ENCODE measurements at places on chromosomes 3 and 15.

GRCh38 chr15:60554494-60554893 is 75.6 kb upstream of the ICE2 start:
- no peak for DNase-seq

- peak; percentile 37 for DNase-seq
Observed at GRCh38 chr3:10142707-10143560, 1.4 kb downstream of the VHL start.

DNA sequence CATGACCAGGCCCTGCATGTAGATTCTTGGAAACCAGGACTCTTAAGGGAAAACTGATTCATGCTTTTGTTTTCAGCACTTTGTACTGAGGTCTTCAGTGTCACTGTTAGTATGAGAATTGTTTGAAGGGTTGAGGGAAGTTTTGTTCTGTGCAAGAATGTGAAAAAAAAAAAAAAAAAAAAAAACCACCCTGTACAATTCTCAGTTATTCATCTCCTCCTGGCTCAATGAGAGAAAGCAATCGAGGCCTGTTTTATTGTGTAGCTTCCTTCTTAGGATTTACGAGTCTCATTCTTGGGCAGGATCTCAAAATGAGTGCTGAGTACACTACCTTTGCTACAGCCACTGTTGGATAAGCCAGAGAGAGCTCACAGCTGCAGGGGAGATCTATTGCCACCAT is 469.5 kb downstream of the CNTN4 start:
- DNase-seq = no peak

DNA sequence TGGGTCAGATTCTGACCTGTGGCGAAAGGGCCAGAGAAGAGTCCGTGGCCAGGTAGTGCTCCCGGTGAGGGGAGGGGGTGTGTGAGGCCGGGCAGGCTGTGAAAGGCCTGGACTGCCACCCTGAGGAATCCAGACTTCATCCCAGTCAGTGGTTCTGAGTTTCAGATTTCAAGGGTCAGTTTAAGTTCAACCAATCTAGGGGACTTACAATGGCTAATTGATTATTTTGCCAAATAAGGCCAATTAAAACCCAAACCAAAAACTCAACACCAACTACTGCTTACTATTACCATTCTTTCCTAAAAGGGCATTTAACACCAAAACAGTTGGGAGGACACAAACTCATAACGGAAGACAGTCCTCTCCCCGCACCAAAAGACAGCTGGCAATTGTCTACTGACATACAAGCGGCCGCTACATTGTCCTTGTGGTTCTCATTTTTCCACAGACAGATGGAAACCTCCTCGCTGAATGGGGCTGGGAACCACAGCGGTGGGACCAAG is 30.5 kb downstream of the TMEM44 start:
- no peak for DNase-seq

DNA sequence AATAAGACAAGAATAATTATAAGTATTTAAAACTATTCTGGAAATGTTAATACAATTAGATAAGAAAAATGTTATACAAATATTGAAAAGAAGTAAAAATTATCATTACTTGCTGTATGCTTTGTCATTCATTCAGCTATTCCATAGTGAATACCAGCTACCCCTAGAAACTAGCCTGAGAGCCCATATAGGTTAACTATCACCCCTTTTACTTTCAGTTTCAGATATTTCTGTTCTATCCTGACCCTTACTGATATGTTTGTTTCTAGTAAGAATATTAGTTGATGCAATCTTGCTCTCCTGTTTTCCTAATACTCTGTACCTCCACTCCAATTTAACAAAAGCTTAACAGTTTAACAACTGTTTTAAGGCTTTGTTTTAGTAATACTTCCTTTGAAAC is 31.6 kb downstream of the FAM227B start:
- no peak for DNase-seq

DNA sequence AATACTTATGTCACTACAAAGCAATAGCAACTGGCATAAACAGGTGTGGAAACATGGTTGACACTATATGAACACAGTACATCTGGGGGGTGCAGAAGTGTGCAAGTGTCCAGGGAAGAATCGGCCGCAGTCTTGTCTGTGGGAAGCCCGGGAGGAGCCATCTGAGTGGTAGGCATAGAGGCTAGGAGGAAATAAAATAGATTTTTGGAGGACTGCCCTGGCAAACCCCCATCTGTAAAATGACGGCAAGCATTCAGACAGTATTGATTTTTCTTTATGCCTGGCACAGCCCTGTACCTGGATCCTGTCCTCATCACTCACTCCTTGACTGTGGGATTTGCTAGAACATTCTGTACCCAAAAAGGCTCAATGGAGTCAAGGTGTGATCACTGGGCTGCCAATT is 31.3 kb downstream of the THSD4 start:
- no peak for DNase-seq

- DNase-seq = no peak
Observed at GRCh38 chr3:20503394-20504082, 317.5 kb upstream of the SGO1 start.

DNA sequence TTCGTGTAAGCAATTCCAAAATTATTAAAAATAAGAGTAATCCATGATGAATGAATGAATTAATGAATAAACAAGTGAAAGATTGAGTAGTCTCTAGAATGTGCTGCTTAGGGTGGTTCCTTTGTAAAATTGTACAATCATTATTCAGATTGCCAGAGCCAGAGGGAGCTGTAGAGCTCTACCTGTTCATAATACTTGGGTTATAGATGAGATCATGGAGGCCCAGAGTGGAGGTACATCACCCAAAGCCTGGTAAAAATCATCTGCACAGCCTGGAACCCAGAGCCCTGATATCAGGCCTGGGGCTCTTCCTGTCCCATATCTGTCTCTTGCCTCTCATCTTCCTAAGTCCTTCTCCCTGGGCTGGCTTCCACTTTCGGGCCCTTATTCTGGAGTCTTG is 297.2 kb downstream of the RPLP1 start:
- no peak for DNase-seq

DNA sequence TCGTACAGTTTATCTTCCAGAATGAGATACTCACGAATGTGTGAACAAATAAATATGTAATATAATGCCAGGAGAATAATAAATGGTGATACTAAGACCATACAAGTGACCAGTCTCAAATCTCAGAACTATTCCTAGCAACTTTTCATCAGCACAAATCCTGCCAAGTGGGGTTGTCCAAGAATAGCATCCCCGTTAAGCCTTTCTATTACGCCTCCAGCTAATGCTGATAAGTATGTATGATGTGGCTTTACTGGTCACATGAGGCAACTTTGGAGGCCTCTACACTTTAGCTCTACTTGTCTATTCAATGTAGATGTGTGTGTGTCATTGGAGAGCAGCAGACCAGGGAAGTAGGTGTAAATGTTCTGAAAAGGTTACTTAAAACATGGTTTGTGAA is 129.5 kb downstream of the KCNMB2 start:
- DNase-seq = no peak

GRCh38 chr15:68034081-68034480 is 20.0 kb upstream of the PIAS1 start:
- no peak for DNase-seq

GRCh38 chr3:179464323-179465092 is 13.2 kb upstream of the GNB4 start:
- DNase-seq = no peak

GRCh38 chr3:52222319-52223221 is 2.9 kb downstream of the TLR9 start:
- DNase-seq = no peak

- DNase-seq = no peak
Observed at GRCh38 chr15:90750186-90750585, 33.0 kb downstream of the BLM start.

DNA sequence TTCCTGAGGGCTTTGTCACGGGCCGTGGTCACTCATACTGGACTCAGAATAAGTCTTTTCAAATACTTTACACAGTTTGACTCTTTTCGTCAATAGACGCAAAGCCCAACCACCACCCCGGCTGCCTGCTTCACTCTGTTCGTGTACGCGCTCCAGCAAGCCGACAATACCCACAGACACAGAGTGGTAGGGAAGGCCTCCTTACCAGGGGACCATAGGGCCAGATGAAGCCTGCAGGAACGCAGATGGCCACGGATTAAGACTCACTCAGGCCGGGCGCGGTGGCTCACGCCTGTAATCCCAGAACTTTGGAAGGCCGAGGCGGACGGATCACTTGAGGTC is 29.7 kb downstream of the EFCAB12 start:
- DNase-seq = peak; percentile 70

DNA sequence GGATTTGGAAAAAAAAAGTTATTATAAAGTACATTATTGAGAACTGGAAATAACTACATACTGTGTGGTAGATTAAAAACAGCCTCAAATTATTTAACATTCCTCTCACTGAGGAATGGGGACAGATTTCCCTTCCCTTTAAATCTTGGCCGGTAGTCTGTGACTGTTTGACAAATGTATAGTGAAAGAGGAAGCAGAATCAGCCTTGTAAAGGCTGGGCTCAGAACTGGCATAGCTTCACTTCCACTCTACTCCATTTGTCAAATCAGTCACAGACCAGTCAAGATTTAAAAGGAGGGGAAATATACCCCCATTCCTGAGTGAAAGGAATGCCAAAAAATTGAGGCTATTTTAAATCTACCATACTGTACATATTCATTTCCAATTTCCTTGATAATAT is 18.2 kb upstream of the B4GALT4 start:
- no peak for DNase-seq

- DNase-seq = no peak
Observed at GRCh38 chr15:79775821-79776220, 121.0 kb downstream of the MTHFS start.

GRCh38 chr15:80736560-80736959 is 41.5 kb downstream of the ABHD17C start:
- DNase-seq = no peak

GRCh38 chr3:6709178-6709577 is 151.7 kb upstream of the GRM7 start:
- DNase-seq = no peak

DNA sequence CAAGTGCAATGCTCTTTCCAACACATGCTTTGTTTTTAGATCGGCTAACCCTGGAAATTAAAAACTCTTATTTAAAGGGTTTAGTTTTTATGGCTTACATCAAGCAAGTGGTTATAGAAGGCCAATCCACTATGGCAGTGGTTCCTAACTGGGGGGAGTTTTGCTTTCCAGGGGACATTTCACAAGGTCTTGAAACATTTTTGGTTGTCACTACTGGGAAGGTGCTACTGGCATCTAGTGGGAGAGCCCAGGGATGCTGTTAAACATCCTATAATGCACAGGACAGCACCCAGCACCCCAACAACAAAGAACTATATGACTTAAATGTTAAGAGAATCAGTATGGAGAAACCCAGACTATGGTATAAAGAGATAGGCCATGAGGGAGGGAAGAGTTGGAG is 439.0 kb downstream of the NTRK3 start:
- DNase-seq = peak; percentile 39

DNA sequence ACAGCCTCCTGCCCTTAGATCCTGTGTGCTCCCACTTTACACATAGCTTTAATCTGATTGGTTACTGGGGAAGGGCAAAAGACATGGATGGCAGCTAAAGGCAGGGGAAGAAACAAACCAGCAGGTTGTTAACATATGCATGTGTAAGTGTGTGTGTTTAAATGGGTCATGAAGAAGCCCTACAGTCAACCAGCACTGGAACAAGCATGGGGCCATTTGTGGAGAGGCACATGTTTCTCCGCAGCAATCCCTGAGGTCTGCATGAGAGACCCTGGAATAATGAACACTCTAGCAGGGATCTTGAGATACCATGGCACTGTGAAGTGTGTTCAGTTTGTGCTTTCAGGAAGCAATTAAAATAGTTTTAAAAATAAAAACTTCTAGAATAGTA is 6.0 kb downstream of the KLF13 start:
- no peak for DNase-seq

DNA sequence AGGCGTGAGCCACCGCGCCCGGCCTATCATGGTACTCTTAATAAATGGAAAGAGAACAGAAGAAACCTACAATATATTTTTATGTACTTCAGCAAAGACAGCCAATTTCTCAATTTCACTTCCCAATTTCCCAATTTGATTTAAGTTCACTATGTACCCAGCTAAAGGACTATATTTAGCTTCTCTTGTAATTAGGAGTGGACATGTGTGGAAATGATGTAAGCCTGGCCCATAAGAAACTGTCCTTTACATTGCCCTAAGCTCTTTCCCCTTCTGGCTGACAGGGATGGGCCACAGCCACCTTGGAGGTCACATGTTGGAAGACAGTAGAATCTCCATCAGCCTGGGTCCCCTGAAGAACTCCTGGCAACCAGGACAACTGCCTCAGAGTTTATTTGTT is 6.2 kb downstream of the TMEM39A start:
- no peak for DNase-seq

GRCh38 chr3:48435774-48436476 is 4.0 kb downstream of the CCDC51 start:
- peak; percentile 84 for DNase-seq

GRCh38 chr3:119673875-119674274 is 3.3 kb downstream of the COX17 start:
- DNase-seq = no peak

DNA sequence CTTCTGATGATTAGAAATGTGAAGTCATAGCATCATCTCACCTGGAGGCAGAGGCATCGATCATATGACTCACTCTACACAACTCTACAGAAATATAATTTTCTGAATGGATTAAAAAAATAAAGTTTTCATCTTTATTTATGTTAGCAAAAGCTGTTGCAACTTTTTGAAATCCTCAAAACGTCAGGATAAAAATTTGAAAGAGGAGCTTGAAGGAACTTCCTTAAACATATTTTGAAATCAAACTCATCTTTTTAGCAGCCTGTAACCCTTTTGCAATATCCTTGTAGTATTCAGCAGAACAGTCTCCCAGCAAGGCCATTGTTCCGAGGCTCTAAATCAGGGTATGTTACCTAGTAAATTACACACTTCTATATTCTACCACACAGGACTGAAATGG is 985.4 kb downstream of the PLOD2 start:
- DNase-seq = no peak

- DNase-seq = no peak
Observed at GRCh38 chr3:13785351-13785750, 94.5 kb downstream of the WNT7A start.

DNA sequence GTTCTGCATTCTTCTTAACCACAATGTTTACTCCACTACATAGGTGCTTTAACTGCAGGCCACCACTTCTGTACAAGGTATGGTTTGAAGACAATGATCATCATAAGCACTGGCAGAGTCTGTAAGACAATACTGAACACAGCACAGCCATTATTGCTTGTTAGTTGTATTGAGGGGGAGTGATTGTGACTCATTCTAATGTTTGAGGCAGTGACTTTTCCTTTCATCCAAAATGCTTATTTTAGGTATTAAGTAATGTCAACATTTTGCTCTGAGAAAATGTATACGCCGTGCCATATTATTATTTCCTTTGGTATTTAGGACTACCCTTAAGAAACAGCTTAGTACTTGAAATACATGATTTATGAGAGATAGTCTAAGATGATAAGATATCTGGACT is 618.2 kb upstream of the ZNF717 start:
- peak; percentile 65 for DNase-seq

- no peak for DNase-seq
Observed at GRCh38 chr3:182937293-182938051, 42.9 kb downstream of the DCUN1D1 start.

DNA sequence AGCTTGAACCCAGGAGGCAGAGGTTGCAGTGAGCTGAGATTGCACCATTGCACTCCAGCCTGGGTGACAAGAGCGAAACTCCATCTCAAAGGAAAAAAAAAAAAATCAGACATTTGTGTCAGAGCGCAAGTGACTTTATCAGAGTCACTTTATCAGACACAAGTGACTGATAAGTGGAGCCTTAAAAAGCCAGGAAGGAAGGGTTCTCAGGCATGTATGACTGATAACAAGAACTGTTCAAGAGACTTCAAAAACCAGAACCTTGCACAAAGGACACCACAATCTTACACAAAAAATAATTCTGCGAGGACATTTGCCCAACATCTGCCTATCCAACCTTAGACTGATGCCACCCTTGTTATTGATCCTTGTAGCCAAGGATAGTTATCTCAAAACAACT is 13.3 kb upstream of the CFAP44 start:
- no peak for DNase-seq
